Urinary bladder (tissue), 4 donors: ENCODE measurements at places on chromosomes 3 and 15. TPM values are rescaled to one million over a fixed set of nuclear protein-coding genes. Genes with fewer than 3 reads are reported as not detected.

GRCh38 chr15:64731805-64732151 is 43.6 kb downstream of the RBPMS2 start:
- DNase-seq: no peak

The P2RY13 gene
- total RNA-seq: 2.3 TPM

- no peak for DNase-seq
These were observed 29.4 kb downstream of the CD200R1L start for GRCh38 chr3:112817271-112817670.

- DNase-seq: no peak
These were observed 89.0 kb upstream of the SPRED1 start for GRCh38 chr15:38163658-38164057.

The CCR8 gene
- not detected for total RNA-seq

DNA sequence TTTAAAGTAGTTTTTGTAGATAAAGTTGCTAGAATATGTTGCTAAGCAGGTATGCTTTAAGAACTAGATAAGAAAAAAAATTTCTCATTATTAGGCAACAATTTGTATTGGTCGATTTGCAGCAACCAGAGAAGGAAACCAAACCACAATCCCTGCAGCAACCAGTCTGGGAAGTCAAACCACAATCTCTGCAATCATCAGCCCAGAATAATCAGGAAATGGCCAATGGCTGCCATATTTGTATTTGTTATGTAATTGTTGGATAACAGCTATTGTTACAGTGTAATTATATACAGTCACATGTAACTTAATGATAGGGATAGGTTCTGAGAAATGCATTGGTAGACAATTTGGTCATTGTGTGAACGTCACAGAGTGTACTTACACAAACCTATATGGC is 23.6 kb downstream of the STXBP5L start:
- DNase-seq: no peak

The LRCH3 gene
- 138 TPM for total RNA-seq

The OSBPL10 gene
- 58.0 TPM for total RNA-seq

DNA sequence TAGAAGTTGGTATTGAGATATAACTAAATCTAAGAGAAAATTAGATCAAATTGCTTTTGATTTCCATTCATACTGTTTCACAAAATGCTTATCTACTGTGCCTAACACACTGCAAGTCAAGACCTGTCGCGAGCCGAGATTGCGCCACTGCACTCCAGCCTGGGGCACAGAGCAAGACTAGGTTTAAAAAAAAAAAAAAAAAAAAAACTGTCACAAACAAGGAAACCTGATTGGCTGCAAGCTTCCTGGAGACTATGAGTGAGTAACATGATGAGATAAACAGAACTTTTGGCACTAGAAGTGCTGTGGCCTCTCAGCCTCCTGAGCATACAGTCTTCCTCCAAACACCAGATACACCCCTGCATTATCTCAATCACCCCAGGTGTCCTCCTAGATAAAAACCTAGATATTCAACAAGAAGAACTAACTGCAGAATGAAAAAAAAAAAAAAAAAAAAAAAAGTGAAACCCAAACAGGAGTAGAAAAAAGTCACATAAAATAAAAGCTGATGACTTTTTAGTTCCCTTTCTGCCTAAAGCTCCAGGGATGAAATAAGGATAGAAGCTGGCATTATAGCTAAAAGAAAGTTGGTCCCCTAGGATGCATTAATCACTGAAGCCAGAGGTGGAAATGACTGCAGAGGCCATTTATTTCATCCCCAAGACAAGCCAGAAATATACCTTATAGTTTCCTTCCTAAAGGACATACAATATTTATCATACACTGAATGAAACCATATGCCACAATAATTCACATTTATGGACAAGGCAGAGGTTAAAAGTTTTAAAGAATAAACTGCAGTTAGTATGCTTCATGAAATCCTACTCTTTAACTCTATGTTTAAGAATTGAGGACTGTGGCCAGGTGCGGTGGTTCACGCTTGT is 82.4 kb downstream of the P3H2 start:
- peak; percentile 64 for DNase-seq

GRCh38 chr15:101100118-101100517 is 151.7 kb downstream of the CHSY1 start:
- DNase-seq: no peak

The CPNE9 gene
- not detected for total RNA-seq
